ENCODE measurements at places on chromosomes 16 and 17.

- DNase-seq, result no peak
Measured at GRCh38 chr17:47834756-47835155, 3.3 kb downstream of the LRRC46 start.

GRCh38 chr17:8997994-8998628 lies 23.2 kb upstream of the NTN1 start:
- no peak for DNase-seq

DNA sequence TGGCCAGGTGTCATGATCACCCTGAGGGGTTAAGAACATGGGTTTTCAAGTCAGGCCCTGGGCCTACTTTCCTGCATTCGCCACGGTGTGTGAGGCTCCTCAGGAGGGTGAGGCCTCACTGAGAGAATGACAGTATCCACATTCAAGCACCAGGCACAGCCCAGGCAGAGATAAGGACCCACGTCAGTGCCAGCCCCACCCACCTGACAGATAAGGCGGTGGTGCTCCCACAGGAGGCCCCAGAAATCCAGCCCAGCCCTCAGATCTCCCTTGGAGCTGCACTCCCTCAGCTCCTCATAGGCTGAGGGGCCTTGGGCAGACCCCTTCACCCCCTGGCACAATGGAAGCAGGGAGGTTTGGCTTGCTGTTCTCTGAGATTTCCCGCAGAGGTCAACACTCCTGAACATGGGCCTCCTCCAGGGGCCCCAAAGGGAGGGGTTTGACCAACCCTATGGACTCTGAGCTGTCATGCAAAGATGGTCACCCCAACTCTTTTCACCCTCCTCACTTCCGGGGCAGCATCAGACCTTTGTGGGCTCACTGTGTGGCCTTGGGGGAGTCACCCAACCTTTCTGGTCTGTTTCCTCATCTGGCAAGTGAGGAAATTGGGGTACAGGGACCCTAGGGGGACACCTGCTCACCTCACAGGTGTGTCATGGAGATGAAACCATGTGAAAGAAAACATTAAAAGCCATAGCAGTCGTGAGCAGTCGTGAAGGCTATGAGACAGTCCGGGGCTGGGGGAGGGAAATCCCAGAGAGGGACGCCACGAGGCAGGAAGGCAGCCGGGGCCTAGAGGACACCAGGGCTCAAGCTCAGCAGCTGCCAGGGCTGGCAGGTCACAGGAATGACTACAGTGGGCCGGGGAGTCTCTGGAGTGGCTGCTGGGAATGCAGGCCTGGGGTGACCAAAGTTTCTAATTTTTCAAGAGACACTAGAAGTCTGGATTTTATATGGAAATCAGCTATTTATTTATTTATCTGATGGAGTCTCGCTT lies 15.4 kb downstream of the PLLP start:
- no peak for DNase-seq

- no peak for DNase-seq
Measured at GRCh38 chr16:56855946-56856345, 9.1 kb upstream of the SLC12A3 start.

- DNase-seq, result no peak
Measured at GRCh38 chr17:66691644-66692420, 143.1 kb upstream of the CACNG5 start.

DNA sequence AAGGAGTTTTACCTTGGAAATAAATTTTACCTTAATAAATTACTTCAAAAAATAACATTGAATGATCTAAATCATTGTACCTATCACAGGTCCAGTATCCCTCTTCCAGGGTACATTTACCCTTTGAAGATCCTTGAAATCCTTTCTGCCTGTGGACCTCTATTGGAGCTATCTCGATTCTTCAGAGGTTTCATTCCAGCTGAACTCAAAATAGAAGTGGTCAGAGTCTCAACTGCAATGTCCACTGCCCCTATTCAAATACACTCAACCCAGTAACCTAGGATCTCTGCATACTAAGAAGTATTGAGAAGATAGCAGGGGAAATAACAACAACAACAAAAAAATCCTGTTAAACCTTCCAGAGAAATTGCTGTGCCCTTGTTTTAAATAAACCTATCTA lies 9.3 kb downstream of the ABCA5 start:
- DNase-seq, result no peak

DNA sequence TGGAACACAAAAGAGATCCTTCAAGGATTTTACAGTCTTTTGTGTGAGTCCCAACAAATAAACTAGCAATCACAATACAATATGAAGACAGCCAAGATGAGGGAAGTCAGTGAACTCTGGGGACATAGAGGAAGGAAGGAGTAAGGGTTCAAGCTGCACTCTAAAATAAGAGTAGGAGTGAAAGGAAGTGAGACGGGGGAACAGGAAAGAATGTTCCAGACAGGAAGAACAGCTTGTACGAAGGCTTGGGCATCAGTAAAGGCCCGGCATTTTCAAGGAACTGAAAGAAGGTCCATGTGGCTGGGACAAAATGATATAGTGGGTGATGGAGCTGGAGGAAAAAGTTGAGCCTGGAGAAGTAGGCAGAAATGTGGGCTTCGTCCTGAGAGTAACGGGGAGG lies 4.5 kb downstream of the CCL17 start:
- DNase-seq, result no peak

DNA sequence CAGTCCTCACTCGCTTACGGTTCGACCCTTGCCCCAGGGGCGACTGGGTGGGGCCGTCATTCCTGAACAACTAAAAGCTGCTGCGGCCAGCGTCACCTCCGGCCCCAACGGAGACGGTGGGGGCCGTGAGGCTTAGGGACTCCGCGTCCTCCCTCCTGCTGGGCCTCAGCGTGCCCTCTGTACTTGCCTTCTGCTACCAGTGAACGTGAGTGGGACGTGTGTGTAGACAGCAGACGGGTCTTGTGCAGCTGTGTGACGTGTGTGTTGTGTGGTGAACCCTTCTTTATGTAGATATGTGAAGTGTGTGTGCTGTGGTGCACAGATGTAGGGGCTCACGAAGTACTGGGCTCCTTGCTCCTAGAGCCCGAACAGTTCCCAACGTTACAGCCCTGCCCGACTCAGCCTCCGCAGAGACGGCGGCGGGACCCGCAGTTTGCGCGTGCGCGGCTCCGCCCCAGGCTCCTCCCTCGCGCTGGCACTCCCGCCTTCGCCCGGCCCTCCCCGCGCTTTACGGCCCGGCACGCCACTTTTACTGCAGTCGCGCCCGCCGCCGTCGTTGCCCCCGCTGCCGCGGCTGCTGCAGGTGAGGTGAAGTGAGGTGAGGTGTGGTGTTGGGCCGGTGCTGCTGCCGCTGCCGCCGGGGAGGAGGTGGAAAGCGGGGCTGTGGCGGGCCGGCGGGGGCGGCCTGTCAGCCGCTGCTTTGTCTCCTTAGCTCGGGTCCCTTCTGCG lies at the start of gene PHAF1:
TSS of gene PHAF1 (plus strand) at position 535 of the 729 bp plus-strand sequence. CDS start 235 bp downstream, outside the sequence.
- peak; percentile 39 for DNase-seq

DNA sequence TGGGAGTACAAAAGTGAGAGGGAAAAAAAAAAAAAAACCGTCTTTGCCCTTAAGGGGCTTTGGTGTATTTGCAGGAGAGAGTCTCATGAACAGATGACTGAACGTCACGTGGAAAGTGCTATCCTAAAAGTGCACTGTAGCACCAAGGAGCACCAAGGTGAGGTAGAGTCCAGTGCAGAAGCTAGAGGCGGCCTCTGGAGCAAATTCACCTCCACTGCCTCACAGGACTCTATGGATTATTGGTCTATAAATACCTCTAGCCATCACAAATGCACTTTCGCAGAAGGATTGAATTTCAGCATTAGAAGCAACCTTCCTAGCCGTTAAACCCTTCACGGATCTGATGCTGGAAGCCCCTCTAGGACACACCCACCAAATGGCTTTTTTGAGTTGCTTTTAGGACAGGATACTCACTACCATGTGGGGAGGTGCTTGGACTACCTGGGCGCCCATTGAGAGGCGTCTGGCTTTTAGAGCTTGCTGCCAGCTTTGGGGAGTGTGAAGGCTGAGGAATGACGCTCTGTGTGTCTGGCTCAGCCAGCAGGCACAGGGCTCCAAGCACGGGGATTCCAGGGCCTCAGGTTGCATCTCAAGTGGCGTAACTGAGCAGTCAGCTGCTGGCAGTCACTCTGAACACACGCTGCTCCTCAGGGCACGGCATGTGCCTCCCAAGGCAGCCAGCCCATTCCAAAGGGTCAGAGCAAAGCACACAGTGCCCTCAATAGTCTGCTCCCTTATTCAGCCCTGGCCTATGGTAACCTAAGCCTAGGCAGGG lies 52.7 kb downstream of the CDRT4 start:
- DNase-seq, result no peak

DNA sequence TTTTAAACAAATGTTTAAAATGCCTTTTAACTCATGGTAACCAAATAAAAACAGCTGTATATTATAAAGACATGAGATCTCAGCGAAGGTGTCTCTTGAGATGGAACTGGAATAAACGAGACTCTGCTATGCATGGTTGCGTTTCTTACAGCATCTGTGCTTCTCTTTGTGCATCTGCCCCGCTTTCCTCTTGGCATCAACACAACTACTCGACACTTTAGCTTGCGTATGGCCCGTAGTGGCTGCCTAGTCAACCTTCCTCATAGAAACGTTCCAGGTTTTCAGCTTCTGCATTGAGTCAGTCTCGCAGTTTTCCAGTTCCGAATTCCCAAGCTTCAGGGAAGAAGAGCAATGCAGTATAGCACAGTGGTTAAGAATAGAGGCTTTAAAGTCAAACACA lies 214.9 kb downstream of the CEP112 start:
- DNase-seq, result no peak

DNA sequence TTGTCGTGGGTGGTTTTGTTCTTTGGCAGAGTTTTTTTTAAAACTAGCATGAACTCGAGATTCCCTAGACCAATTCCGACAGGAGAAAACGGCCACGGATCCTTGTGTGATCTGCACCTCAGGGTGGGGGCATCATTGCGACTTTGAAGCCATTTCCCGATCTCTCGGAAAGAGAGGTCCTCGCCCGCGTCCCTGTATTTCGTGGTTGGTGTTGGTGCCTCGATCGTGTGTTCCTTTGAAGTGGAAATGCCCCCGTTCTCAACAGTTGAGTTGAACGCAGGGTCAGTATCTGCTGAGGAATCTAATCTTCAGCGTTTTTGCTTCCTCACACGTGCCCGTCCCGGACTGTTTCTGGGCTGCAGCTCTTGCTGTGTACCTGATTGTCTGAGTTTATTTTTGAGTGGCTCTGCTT lies 1.1 kb downstream of the CRAMP1 start:
- no peak for DNase-seq

DNA sequence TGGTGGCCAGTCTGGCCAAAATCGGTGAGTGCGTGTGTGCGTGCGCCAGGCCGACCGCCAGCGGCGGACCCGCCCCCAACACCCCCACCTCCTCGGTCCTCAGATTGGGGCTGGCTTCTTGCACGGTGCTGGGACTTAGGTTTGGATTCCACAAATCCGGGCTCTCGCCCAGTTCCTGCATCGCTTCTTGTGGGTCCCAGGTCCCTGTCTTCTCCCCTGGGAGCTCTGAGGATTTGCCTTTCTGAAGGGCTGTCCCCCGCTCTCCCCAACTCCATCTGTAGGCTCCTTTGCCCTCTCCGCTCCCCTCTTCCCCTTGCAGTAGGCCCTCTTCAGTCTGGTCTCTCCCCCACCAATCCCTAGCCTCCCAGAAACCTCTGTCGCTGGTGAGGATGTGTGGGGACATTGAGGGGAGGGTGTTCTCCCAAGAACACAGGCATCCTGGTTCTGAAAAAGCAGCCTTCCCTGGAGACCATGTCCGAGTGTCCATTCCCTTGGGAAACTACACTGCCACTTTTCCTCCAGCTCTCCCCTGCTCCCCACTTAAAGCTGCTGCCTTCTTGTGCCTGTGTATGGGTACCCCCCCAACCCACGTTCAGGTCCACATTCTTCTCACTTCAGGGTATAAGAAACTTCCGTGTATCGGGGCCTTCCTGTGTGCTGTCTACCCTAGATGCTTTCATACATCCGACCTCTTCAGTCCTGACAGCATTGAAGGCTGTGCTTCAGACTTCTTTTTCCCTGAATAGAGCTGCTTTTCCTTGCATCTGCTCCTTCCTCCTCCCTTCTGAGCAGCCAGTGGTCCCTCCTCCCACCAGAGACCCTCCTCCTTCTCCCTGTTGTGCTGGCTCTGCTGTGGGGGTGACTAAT lies 632 bp downstream of the SLC9A5 start:
- no peak for DNase-seq

DNA sequence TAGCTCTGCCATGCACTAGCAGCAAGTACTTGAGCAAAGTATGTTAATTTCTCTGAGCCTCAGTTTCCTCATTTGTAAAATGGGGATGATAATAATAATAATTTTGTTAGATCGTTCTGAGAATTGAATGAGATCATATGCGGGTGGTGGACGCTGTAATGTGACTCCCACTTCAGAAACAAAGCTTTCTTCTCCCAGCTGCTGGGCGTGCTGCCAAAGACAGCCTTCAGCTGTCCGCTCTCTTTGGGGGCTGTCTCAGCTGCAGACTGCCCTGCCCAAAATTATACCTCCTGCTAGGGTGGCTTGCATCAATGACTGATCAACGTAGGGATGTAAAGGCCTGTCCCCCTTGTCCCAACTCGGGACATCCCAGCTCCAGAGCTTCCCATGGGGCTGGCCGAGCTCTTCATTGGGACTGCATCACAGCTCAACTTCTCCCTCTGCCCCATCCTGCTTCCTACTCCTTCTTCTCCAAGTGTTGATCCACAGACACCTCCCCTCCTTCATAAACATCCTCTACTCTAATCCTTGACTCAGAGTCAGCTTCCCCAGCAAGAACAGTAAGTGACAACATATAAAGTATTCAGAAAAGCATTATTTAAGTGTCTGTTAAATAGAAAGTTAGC lies 30.7 kb upstream of the CDH5 start:
- DNase-seq, result no peak

- no peak for DNase-seq
Measured at GRCh38 chr17:68457168-68457538, at the start of gene WIPI1. WIPI1 (minus strand) TSS chr17:68457496; CDS start chr17:68457421, 75 bp downstream.

DNA sequence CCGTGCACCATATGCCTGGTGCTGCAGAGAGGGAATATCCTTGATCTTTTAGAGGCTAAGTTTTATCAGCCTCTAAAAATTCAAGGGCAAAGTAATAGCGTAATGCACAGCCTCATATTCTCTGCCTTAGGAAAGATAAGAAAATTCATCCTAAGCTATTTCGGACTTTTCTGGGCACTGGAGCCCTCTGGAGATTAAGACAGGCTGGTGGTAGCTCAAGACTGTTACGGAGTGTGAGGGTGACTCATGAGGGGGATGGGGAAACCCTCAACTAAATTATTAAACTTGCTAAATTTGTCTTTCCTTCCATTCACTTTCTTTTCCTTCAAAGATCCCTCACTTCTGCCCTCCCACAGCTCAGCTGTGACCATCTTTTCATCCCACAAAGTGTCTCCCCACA lies 73.3 kb downstream of the RPH3AL start:
- DNase-seq, result no peak

- no peak for DNase-seq
Measured at GRCh38 chr16:57612494-57612893, 15.9 kb upstream of the ADGRG1 start.

DNA sequence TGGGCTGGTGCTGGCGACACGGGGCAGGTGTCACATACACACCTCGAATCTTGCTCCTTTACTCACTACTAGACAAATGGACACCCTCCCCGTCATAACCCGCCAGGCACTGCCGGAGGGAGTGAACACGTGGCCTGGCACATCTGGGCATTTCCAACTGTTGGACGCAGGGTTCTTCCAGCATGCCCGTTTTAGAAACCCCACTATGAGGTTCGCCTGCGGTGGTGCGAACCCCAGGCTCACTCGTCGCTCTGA lies 6.8 kb upstream of the CEP131 start:
- DNase-seq, result no peak
